AG08395 (cell line): ENCODE measurements at places on chromosomes 1 and 21.

DNA sequence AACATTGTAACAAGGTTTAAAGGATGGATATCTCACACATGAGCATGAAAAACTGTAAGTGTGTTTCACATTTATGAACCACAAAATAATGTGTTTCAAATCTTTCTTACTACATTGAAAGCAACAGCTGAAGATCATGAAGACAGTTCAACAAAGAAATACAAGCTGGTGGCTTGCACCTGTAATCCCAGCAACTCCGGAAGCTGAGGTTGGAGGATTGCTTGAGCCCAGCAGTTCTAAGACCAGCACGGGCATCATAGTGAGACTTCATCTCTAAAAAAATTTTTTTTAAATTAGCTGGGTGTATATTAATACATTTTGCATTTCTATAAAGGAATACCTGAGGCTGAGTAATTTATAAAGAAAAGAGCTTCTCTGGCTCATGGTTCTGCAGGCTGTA lies 27.1 kb upstream of the C1orf198 start:
- no peak for DNase-seq

- DNase-seq, result no peak
These were observed 261.7 kb downstream of the NPHP4 start for GRCh38 chr1:5730272-5731109.

DNA sequence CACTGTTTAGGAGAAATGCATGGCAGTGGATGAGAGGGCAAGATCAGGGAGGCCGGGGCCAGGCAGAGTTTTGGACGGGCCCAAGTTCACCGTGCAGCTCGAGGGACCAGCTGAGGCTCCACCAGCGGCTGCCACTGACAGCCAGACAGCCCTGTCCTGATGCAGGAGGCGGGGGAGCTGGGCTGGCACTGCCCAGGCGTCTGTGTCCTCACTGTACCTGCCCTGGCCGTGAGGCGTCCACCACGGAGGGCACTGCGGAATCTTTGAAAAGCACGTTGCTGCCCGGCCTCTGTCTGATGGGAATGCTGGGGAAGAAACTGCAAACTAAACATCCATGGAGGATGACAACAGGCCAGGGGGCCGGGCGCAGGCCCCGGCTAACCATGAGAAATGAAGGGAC lies 35.5 kb downstream of the VPS26C start:
- DNase-seq, result no peak

DNA sequence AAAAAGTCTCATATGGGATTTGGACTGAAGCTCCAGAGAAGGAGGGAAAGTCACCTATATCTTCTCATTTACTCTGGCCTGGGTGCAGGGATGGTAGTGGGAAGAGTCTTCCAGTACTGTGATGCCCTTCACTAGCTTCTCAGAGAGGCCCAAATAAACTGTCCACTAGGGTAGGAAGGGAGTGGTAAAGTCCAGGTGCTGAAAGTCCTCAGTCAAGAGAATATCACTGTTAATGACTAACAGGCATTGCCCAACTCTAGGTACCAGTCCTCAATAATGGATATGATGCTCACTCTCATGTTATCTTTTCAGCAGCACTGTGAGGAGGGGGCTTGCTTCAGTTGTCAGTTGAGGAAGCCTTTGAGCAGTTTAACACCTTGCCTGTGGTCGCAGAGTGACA lies 64.0 kb downstream of the LHX8 start:
- DNase-seq, result no peak

DNA sequence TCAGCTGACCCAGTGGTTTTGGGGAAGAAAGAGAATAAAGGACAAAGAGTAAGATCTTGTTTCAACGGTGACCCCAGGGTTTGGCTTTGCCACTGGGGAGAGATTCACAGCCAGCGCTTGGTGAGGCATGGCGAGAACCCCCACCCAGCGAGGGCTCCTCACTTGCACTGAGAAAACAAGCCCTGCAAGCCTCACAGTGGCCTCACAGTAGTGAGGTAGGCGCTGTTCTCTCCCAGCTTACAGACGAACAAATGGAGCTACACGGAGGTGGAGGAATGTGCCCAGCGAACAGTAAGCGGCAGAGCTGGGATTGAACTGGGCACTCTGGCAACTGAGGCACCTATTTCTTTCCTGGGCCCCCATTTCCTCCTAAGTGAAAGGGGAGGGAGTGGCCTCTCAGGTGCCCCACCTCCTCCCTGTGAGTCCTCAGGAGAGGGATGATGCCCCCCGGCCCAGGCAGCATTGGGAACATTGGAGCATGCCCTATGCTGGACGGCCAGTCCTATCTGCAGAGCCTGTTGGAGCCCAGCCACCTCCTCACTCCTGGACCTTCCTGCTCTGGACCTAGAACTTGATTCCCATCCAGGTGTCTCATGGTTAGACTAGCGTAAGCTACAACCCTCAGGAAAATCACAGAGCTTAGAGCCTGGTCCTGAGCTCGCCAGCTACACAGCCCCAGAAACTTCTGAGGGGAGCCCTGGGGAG lies 73.4 kb upstream of the EDN2 start:
- DNase-seq, result no peak

GRCh38 chr1:29361686-29362085 lies 125.4 kb downstream of the PTPRU start:
- no peak for DNase-seq

DNA sequence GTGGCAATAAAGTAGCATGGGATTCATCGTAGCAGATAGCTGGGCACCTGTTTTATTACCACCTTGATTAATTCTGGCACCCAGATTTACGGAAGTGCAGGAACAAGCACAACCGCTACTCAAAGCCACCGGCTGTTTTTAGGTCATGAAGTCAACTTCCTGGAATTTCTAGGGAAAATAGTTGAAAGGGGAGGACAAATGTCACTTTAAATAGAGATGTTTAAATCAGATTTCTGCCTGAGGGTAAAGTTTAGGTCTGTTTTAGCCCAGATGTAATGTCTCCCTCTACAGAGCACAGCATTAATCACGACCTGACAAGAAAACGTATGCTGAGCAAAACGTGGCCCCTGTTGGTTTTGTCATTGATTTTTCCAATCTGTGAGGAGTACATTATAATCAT lies 8.0 kb downstream of the ADGRL2 start:
- no peak for DNase-seq

DNA sequence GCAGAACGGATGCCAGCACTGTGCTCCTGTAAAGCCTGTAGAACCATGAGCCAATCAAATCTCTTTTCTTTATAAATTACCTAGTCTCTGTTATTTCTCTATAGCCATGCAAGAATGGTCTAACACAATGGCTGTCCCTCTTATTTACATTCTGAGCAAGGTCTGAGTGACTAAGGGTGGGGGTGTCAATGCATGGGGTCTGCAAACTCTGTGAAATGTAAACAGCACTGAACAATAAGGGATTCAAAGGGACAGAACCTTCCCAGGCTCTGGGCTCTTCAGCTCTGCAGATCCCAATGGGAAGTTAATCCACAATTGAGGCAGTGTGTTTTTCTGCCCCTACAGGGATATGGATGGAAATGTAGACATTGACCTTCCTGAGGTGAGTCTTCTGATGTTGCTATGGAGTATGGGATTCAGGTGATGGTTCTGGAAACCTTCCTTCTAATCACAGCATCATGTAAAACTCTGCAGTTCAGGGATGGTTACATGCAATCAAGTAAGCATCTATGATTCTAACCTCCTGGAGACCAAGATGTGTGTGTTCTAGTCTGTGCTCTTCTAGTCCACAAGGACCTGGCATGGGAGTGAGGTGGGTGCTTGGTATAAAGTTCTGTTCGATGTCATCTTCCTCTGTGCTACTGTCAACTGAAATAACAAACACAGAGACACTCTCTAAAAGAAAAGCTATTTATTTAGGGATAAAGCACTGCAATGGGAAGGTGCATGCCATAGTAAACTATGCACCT lies 38.6 kb downstream of the CAPN9 start:
- DNase-seq, result no peak

- DNase-seq, result no peak
These were observed 27.2 kb upstream of the KLF18 start for GRCh38 chr1:44168520-44169098.

DNA sequence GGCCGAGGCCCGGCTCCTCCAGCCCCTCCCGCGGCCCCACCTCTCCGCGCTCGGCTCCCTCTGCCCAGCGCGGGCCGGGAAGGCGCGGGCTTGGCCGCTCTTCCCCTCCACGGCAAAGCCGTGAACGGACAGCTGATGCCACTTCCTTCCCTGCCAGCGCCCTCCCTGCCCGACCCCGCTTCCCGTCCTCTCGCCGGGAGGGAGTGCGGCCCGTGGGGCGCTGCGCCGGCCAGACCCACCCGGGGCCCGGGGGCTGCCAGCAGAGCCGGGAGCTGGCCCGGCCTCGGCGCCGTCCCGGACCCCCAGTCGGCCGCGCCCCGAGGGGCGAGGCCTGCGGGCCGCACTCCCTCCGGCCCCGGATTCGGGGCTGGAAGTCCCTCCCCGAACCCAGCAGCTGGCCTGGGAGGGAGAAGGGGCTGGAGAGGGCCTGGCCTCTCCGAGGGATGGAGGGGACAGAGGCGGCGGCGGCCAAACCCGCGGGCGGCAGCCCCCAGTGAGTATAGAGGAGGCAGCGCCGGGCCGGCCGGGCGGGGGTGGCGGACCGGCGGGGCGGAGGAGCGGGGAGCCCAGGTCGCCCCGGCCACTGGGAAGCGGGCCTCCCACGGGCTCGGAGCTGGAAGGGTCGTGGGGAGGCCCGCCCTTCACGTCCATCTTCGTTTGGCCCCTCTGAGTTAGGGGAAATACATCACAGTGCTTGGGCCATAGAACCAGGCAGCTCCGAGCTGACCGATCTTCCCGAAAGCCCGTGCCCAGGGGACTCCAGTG lies at the start of gene KIAA1614:
Gene KIAA1614 (plus strand): TSS at position 97 of the 765 bp plus-strand sequence. CDS start 347 bp downstream, at position 444.
- DNase-seq, result peak; percentile 74

DNA sequence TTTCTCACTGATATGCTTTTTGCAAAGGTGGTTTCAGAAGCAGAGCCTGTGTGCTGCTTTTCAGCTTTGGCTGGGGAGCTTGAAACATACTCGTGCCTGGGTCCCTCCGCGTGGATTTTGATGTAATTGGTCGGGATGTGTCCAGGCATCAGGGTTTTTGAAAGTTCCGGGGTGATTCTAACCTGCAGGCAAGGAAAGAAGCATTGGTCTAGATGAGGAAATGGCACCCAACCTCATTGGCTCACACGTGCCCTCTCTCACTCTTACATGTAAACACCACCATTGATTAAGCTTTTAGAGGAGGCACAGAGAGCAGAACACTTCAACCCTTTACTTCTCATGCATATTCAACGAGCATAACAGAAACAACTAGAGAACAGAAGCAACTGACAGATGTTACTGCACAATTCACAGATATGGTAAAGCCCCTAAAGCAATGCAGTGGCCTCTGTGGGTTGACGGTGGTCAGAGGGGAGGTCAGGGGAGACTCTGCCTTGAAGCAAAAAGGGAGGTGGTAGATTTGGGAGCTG lies 112.1 kb downstream of the TLR5 start:
- DNase-seq, result no peak

DNA sequence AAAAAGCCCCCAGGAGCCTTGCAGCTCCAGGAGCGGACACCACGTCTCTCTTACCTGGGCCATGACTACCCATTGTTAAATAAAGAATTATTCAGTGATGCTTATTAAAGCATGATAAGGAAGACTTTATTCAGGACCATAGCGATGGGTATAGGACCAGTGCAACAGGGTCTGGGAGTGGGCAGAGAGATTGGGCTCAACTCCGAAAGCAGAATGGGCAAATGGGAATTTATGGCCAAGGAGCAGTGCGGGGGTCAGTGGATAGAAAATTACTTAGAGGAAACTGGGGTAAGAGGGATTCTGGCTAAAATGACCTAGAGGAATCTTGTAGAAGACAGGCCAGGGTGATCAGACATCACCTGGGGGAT lies 580 bp upstream of the ATP5PO start:
- DNase-seq, result no peak

GRCh38 chr1:27047914-27048313 lies 35.3 kb upstream of the TENT5B start:
- no peak for DNase-seq

DNA sequence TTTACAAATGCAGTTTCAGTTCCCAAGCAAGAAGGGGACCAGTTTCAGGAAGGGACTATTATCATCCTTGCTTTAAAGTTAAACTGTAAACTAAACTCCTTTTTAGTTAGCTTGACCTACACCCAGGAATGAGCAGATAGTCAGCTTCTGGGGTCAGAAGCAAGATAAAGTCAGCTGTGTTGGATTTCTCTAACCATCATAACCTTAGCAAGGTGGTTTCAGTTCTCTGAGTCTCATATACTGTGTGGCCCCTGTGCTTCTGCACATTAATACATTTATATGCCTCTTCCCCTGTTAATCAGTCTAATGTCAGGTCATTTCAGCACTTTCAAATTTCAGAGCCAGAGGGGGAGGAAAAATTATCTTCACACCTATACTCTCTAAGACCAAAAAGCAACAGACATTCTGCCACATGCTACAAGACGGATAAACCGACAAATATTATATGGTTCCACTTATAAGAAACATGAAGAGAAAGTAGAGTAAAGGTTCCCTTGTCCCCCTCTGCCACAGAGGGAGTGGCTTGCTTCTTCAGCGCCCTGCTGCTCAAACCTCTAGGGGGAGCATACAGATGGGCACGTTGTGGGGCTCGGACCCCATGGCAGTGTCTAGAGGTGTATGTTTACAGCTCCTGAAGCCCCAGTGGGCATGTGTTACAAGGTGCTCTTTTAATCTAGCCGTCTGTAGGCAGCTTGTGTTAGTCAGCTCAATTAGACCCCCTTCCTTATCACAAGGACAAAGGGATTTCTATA lies 89.1 kb downstream of the SMYD3 start:
- no peak for DNase-seq

DNA sequence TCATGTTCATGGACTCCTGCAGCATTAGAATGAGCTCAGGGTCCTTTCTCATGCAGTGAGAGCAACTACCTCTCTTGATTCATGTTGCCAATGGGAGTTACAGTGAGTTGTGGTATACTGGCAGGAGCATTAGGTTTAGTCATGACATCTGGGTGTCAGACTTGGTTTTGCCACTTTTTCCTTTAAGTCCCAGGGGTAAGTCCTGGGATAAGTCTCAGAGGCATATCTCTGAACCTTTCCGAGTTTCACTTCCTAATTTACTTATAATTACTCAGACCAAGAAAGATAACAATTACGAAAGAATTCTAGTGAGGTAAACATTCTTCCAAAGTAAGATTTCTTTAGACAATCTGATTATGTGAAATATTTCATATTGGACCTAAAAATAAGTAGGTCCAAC lies 606.0 kb downstream of the SMYD3 start:
- DNase-seq, result no peak

- no peak for DNase-seq
These were observed 76.4 kb downstream of the GLUL start for GRCh38 chr1:182315167-182315556.

GRCh38 chr1:189752461-189752995 lies 725.1 kb downstream of the BRINP3 start:
- DNase-seq, result no peak

GRCh38 chr21:44377201-44377921 lies 23.9 kb downstream of the TRPM2 start:
- DNase-seq, result no peak

- DNase-seq, result no peak
These were observed 14.0 kb downstream of the CAMK1G start for GRCh38 chr1:209597499-209597898.

- no peak for DNase-seq
These were observed 45.3 kb downstream of the KCNC4 start for GRCh38 chr1:110255392-110255787.
